ENCODE measurements at places on chromosomes 6 and 20. TPM values are rescaled to one million over a fixed set of nuclear protein-coding genes. Genes with fewer than 3 reads are reported as not detected.

The FAM8A1 gene
- total RNA-seq = 59.7 TPM

The PABPC1L gene
- 4.4 TPM for total RNA-seq

The PLG gene
- total RNA-seq = 0.62 TPM

The MTO1 gene
- total RNA-seq = 17.3 TPM

The ISM1 gene
- 1.6 TPM for total RNA-seq
